ENCODE measurements at places on chromosomes 1 and 21.

DNA sequence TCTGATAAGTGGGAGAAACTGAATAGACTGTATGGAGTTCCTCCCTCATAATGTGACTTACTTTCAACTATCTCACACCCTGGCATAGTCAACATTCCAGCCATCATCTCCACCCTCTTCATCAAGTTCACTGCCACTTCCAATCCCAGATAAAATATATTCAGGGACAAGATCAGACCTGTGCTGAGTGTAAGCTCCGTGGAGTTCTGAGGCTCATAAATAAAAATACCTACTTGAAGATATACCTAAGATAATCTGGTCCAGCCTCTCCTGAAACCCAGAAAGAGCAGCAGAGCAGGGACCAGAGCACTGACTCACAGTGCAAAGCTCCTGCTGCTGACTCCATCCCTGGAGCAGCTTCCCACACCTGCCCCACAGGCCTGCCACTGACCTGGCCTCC, 1.7 kb upstream of the LCE7A start:
- DNase-seq = peak; percentile 72

DNA sequence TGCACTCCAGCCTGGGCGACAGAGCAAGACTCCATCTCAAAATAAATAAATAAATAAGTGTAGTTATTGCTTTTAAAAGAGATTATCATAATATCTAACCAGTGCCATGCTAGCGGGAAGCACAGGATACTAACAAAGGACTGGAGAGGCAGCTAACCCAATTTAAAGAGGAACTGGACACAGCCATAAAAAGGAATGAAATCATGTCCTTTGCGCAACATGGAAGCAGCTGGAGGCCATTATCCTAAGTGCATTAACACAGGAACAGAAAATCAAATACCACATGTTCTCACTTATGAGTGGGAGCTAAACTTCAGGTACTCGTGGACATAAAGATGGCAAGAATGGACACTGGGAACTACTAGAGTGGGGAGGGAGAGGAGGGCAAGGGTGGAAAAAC, 54.9 kb downstream of the TM2D1 start:
- DNase-seq = no peak

DNA sequence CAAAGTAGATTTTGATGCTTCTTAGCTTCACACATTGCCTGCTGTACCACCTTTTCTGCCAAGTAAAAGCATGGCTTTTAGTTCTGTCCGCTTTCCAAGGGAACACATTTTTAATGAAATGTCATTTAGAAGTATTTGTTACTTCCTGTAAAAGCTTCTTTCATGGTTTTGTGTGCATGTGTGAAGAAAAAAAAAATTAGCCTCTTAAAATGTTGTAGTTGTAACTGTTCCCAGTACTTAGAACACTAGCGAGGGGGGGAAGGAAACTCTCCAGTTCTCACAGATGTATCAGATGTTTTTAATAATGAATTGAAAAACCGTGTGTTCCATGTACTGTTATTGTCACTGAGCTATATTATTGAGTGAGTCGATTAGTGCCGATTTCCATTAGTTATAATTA, 568.3 kb upstream of the ADGRL2 start:
- no peak for DNase-seq

GRCh38 chr21:44748621-44749020, 37.2 kb upstream of the TSPEAR start:
- no peak for DNase-seq

- DNase-seq = no peak
Measured at GRCh38 chr1:36207339-36207738, 16.9 kb upstream of the THRAP3 start.

DNA sequence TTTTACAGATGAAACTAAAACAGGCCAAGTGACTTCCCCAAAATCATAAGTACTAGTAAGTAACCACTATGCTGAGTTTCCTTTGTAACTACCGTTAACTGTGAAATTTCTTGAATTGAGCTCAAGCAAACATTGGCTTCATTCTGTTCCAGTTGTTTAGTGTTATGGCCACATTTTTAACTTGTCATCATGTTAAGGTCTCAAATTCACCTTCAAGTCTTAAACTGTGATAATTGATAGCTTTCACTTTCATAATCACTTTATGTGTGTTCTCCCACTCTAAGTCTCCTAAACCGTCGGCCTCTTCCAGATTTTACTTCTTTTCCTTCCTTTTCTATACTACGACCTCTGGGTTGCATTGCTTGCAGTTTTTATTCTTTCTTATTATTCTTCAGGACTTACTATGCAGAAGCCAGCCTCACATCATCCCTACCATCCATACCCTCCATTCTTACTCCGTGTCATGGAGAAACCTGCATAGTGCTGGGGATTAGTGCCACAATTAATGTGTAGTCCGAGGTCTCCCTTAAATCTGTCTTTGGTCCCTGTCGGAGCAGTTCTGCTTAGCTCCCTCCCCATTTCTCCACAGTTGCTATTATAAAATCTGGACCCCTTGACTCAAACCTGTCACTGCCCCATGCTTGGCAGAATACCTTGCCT, 5.8 kb downstream of the KIF1B start:
- DNase-seq = no peak

DNA sequence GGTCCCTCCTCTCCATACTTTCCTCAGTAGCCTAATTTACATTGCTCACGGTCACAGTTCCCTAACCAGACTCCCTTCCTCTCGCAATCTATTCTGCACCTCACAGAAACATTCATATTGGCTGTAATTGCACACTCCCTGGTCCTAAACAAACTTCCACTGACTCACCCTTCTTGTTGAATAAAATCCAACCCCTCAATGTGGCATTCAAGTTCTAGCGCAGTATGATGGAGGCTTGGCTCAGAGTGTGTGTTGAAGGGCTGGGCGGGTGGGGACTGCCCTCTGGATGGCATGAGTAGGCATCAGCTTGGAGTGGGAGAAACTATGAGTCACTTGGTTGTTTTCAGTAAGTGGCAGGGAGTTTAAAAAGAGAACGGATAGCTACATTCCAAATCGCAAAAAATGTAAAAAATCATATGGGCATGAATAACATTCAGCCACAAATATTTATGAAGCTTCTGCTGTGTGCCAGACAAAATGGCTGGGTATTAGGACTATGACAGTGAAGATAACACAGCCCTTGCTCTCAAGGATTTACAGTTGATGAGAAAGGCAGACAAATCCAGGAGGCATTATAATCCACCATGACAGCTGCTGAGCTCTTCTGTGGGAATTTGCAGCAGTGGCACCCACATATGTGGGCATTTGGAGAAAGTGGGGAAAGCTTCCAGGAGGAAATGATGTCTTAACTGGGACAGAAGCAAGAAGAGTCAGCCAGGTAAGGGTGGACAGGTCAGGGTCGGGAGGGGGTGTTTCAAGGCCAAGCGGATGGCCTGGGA, 42.2 kb upstream of the LYST start:
- DNase-seq = peak; percentile 99

- peak; percentile 47 for DNase-seq
Measured at GRCh38 chr1:205258261-205258691, 30.5 kb downstream of the TMCC2 start.

DNA sequence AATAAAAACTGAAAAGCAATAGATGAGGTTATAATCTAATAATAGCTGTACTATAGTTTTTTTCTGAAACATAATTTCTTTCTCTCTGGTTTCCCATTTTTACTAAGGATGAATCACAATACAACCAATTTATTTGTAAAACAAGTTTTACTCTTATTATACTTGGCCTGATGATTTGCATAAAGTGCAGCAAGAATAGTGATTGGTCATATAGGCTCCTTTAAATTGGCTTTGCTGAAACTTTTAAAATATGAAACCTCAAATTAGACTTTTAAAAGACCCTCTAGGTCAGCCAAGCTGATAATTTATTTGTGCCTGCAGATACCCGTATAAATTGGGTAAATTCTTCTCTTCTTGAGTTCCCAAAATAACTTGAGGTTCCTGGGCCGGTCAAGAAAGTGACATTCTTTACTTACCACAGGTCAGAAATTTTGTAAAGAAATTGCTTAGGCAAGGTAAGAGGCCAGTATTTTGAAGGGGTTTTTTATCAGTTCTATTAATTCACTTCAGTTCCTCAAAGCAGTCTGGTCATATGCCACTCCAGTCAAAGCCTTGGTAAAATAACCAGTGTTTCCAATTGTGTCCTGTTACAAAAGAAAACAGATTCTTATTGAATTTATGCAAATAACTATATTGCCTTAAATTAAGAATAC, 76.1 kb downstream of the C21orf91 start:
- no peak for DNase-seq

DNA sequence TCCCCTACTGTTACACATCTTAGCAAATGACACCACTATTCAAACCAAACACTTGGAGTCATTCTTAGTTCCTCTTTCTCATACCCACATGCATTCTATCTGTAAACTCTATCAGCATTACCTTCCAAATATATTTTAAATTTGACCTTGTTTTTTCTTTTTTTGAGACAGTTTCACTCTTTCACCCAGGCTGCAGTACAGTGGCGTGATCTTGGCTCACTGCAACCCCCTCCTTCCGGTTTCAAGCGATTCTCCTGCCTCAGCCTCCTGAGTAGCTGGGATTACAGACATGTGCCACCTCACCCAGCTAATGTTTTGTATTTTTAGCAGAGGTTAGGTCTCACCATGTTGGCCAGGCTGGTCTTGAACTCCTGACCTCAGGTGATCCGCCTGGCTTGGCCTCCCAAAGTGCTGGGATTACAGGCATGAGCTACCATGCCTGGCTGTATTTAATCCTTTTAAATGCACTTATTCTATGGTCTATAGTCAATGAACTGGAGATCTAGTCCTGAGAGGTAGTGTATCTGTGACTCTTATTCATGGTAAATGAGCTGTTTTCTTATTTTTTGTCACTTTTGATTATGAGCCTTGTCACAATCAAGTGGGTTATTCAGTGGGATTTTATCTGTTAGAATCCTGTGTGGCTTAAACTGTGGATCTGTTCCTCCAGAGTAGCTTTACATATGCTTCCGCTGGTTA, 73.1 kb downstream of the GATAD2B start:
- DNase-seq = no peak

DNA sequence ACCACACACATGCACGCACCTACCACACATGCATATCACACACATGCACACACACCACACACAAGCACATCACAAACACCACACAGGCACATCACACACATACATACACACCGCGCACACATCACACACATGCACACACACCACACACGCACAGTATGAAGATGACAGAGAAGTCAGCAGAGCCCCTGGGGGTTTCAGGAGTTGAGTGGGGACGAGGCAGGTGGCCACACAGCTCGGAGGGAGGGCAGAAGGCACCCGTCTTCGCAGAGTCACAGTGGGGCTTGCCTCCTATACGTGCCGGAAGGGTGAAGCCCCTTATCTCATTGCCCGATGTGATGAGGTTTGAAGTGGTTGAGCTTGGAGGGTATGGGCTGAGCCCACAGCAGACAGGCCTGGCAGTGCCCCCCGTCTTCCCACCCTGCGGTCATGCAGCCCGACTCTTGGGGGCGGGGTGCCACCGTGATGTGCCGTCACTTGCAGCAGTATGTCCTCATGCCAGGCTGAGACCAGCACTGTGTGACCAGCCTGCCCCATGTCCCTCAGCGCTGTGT, 9.9 kb downstream of the PDE9A start:
- DNase-seq = no peak

DNA sequence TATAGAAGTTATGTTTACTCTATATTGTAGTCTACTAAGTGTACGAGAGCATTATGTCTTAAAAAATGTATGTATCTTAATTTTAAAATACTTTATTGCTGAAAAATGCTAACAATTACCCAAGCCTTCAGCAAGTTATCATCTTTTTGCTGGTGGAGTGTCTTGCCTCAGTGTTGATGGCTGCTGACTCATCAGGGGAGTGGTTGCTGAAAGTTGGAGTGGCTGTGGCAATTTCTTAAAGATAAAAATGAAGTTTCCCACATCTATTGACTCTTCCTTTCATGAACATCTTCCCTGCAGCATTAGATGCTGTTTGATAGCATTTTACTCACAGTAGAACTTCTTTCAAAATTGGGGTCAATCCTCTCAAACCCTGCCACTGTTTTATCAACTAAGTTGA, 95.8 kb downstream of the CDC7 start:
- DNase-seq = peak; percentile 22

DNA sequence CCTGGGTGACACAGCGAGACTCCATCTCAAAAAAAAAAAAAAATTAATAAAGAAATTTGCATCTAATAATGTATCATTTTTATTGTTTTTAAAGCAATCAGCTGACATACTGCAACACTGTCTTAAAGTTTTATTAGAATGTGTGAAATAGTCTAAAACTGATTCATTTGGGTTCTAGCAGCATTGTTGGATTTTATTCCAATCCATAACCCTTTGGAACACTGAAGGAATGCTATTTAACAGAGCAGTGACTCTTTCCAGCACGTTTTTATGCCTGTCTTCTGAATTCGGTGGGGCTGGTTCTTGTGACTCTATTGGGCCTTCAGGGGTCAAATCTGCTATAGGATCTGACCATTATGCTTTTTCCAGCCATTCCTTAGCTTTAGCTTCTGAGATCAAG, 18.2 kb upstream of the FMO4 start:
- DNase-seq = no peak

GRCh38 chr1:43505077-43505780, 25.5 kb upstream of the PTPRF start:
- DNase-seq = no peak

DNA sequence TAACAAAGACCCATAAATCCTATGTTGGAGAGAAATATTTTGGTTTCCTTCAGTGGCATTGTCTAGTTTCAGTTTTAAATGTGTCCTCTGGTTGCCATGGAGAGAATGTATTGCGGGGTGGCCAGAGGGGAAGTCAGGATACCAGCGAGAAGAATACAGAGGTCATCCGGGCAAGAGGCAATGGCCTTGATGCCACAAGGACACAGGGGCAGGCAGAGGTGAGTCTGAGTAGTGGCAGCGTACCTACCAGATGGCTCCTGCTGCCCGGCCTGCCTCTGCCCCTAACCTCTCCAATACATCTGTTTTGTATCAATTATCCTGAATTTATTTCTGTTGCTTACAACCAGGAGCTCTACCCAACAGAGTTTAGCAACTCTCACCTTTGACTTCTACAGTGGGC, 14.9 kb downstream of the KLHDC7A start:
- no peak for DNase-seq

DNA sequence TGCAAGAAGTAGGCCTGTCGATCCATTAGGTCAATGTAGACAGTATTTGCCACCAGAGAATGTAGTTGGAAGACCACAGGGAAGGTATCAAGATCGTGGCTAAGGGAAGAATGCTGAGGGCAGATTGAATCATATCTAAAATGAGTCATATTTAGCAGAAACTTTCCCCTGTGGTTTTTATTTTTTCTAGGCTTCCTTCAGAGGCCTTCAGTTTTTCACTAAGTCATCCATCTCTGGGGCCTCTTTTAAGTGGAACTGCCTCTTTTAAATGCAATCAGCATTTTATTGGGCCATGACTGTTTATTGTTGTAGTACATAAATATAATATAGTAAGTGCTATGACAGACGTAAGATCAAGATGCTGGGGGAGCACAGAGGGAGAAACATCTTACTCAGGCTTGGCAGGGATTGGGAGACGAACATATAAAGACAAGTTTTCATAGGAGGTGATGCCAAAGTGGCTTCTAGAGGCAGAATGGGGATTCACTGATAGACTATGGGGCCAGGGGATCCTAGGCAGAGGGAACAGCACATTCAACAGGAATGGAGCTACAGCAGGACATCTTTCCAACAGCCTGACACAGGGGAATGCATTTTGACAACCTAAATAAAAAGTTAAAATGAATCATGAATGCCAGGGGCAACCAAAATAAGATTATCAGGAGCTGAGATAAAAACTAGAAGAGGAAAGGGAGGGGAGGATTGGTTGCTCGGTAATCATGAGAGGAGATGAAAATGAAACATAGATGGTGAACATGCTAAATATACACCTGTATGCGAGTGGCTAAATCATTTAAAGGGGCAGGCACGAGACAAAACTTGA, 20.1 kb downstream of the UBE2U start:
- peak; percentile 87 for DNase-seq

Data from mammary epithelial cell (primary cell).